G401 (cell line): ENCODE measurements at places on chromosomes 1 and 21.

DNA sequence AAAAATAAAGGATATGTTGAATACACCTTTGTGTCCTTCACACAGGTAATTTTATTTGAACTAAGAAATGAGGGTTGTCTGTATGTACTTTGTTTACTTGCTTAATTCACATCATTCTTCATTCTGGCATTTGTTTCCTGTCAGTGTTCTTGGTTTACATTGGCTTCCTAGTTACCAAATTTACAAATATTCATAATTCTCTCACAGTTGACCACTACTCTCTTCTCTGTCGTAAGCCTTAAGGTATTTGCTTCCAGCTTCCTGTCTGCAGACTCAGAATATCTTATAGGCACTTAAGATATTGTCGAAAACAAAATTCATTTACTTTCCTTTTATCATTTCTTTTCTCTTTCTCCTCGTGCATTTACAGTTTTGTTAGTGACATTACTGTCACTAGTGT lies 15.9 kb downstream of the RNPC3 start:
- no peak for DNase-seq

- DNase-seq = no peak
Observed at GRCh38 chr1:186078245-186078644, 296.8 kb downstream of the TPR start.

GRCh38 chr21:35606578-35606977 lies 453.7 kb downstream of the SETD4 start:
- no peak for DNase-seq

- no peak for DNase-seq
Observed at GRCh38 chr1:61531716-61532115, 193.2 kb downstream of the TM2D1 start.

DNA sequence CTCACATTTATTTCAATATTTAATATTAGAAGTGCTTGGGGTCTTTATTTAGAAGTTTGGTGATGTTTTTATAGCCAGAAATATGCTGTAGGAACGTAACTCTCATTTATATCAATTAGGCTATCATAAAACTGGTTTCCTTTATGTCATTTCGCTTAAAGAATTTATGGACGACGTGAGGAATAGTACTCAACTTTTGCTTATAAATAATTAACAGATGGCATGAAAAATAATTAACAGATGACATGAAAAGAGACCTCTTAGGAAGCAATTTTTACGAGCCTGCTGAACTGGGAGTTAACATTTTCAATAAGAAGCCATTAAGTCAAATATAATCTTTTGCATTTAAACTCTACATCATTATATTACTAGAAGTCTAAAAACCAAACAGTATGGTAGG lies 123.5 kb downstream of the OLFML2B start:
- DNase-seq = no peak

- no peak for DNase-seq
Observed at GRCh38 chr1:157993918-157994605, 617 bp downstream of the KIRREL1 start.

DNA sequence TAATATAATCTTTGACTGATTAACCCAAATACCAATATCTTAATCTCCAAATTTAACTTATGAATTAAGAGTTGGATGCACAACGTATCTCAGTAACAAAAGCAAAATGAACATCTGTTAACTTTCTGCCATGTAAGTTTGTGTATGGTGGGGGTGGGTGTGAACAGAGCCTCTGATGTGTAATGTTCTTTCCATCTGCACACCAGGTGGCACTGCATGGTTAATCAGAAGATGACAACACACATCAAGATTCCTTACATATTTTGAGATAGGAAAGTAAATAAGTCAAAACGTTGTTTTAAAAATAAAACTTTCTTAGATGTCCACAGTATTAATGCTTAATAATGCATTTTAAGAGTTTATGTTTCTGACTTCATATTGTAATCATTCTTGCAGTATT lies 251.9 kb downstream of the DPYD start:
- no peak for DNase-seq

DNA sequence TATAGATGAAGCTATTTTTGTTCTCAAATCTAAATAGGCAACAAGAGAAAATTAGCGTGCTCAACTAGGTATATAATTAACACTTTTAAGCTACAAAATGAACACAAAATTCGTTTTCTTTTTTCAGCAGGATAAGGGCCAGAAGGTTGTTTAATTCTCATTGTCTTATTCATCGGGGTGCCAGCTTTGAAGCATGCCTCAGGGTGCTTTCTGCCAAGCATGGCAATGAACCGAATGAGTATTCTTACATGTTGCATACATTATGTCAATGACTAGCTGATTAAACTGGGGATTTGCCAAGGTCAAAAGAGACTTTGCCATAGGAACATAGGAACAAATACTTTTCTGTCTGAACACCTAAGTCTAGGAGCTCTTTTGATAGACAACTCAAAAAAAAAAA lies 102.0 kb upstream of the MAP1LC3C start:
- no peak for DNase-seq

DNA sequence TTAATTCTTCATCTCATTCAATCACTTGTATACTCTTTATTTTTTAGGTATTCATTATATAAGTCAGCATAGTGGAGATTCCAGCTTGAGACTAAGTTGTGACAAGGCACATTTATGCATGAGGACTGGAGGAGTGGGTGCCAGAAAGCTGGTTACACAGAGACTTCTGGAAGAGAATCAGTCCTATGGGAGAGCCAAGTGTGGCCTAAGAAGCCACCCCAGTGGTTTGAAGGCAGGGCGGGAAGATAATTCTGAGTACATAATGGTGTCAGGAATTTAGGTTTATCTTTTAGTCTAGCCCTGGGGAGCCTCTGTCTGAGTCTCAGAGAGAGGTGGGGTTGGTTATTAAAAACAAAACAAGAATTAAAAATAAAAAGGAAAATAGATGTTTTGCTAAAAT lies 83.0 kb downstream of the SPAG17 start:
- DNase-seq = no peak
